NCI-H524 (cell line): ENCODE measurements at places on chromosomes 4 and X.

DNA sequence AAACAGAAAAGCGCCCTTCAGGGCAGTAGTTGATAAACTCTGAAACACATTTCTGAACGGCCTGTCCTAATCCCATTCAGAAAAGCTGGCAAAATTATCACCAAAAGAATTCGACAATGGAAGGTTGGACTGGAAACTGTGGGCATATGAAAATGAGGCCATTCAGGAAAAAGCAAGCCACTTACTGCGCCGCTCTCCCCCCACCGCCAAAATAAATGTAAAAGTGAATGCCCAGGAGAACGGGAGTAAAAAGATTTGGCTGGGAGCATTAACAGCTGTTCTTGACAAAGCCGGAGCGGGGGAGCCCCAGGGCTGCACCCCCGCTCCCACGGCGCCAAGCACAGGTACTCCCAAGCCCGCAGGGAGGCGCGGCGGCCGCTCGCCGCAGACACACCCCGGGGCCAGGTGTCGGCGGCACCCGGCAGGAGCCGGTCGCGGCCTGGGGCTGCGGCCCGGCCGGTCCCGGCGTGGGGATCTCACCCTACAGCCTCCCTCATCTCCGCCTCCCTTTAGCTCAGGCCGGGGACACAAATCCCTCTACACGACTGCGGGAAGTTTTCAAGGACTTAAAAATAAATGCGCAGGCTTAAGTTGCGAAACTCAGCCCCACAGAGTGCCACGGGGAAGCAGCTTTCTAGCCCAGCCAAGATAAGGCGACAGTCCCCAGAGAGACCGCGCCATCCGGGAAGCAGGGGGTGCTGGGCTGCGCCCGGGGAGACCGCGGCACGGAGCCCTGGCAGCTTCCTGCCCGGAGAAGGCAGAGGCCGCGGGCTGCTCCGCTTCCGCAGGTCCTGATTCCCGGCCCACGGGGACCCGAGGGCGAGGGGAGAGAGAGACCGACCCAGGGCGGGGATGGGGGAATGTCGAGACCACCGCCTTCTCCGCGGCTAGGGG lies 593 bp downstream of the SH3RF1 start:
- peak; percentile 36 for DNase-seq

GRCh38 chr4:136754810-136755530 lies 777.3 kb downstream of the PCDH18 start:
- no peak for DNase-seq

- no peak for DNase-seq
Observed at GRCh38 chr4:55466001-55466400, 70.2 kb downstream of the TMEM165 start.

GRCh38 chrX:103789004-103789403 lies 12.4 kb downstream of the PLP1 start:
- DNase-seq: no peak

DNA sequence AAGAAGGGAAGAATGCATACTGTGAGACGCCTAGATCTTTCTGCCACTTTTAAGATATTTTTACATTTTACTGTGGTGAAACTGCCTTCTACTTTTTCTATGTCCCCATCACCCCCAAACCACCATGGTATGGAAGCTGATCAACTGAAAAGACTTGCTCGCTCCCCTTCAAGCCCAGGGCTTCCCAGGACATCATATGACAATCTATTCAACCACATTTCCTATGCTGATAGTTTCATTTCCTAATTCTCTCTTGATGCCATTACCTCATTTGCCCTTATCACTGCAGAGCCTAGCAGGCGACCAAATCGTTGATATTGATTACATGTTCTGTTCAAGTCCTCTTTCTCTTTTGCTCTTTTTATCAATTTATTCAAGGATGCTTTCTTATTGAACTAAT lies 40.1 kb upstream of the KLHL34 start:
- DNase-seq: no peak

GRCh38 chrX:107597791-107598190 lies 30.5 kb upstream of the PRPS1 start:
- no peak for DNase-seq

DNA sequence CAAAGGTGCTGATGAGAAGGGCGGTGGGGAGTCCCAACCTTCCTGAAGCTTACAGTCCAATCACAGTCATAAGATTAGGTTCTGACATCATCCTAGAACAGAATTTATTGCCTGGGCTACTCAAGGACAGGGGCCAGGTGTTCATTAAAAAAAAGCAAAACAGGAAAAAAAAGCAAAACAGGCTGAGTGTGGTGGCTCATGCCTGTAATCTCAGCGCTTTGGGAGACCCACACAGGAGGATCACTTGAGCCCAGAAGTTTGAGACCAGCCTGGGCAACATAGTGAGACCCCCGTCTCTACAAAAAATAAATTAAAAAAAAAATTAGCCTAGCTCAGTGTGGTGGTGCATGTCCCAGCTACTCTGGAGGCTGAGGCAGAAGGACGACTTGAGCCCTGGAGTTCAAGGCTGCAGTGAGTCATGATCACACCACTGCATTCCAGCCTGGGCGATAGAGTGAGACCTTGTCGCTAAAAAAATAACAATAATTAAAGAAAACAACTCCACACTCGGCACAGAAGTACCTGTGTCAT lies 3.0 kb downstream of the RAB9A start:
- peak; percentile 12 for DNase-seq

DNA sequence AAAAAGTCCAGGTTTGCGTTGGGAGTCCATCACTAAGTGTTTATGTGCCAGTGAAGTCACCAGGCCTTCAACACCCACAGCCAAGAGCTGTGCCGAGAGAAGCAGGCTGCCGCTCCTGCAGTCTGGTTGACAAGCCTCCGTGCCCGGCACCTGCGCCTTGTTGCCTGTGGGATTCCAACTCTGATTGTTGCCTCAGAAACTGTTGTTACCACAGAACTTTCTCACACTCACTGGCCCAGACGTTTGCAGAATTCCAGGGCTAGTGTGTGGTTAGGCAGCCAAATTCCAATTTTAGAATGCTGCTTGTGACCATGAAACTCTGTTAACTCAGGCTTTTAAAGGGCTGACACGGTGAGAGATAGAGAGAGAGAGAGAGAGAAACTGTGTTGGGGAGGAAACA lies 119.5 kb upstream of the LIMCH1 start:
- no peak for DNase-seq

GRCh38 chr4:67700116-67700737 lies 728 bp downstream of the UBA6 start:
- DNase-seq: peak; percentile 47

- no peak for DNase-seq
Observed at GRCh38 chrX:101290957-101291603, at the start of gene TAF7L. TSS of gene TAF7L (minus strand) at chrX:101291334. CDS start at chrX:101287543, 3,791 bp downstream.

GRCh38 chrX:20668550-20668949 lies 401.8 kb upstream of the RPS6KA3 start:
- no peak for DNase-seq

GRCh38 chrX:142576615-142577014 lies 371.5 kb upstream of the MAGEC2 start:
- DNase-seq: no peak

DNA sequence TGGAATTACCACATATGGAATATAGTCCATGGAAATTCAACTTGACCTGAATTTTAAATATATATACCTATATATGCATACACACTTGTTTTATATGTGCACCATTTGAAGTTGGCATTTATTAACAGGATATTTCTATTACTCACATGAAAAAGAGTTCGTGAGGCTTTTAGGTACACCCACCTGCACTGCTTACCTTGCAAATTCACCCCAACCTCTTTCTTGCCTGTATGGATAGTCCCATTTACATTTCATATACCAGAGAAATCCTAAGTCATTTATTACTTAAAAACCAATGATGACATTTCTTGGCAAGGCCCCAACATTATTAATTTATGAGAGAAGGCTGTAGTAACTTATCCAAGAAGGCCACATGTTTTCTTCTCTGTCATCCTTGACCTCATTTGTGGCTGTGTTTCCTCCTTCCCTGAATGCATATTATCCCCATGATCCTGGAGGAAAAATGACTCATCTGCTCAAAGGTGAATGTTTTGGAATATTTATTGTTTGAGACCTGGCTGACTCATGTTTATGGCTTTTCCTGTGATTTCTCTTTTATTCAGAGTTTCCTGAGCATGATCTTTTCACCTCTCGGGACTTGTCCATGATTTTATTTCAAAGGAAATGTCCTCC lies 62.2 kb upstream of the FAM241A start:
- DNase-seq: no peak

DNA sequence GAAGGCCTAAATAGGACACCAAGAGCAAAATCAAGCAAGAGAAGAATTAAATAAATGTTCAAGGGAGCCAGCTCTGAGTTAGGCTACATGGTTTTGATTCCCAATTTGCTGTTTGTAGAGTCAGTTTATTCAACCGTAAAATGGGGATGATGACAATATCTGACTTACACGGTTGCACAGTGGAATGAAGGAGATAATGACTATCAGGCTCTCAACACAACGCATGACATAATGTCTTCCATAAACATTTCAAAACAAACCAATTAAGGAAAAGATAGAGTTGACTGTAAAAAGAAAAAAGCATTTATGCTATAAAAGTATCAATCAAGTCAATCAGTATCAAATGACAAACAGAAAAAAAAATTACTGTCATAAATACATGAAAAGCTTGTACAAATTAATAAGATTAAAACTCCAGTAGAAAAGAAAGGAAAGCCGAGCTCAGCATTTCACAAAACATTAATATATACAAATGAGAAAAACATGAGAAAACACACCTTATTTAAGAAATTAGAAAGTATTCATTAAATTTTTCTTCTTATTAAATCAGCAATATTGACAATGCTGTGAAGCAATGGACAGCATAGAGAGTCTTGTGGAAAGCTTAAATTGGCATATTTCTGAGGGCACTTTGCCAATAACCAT lies 179.0 kb downstream of the SCFD2 start:
- no peak for DNase-seq

GRCh38 chr4:57168982-57169381 lies 58.8 kb upstream of the IGFBP7 start:
- no peak for DNase-seq

DNA sequence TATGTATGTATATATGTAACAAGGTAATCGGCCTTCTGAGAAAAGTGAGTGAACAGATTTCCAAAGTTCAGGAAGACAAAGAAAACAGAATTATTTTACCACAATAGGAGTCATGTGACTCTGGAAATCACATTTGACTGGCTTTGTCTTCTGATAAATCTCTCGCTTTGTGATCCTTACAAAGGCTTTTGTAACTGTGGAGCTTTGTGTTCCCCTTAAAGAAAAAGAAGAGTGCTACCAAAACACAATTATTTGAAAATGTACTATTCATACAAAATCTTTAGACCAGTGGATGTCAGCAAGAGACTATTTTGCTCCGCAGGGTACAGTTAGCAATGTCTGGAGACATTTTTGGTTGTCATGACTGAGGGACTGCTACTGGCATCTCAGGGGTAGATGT lies 238.8 kb downstream of the LDB2 start:
- no peak for DNase-seq

DNA sequence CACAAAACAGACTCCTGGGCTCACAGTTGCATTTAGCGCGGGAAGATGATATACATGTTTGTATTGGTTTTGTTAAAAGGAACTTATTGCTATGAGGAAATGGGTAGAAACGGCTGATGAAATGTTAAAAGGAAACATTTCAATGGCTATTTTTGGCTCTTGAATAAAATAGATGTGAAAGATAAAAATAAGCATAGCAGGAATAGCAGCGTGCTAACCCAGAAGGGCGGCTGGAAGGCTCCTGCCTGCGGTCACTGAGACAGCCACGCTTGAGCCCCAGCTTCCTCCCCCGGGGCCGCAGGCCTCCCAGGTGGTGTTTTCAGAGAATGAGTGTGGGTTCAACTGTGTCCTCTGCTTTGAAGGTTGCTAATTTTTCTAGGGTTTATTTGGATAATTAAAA lies 35.0 kb upstream of the CLCN4 start:
- no peak for DNase-seq

- no peak for DNase-seq
Observed at GRCh38 chrX:7334253-7334935, 186.4 kb upstream of the PUDP start.

GRCh38 chr4:7414736-7415510 lies 19.8 kb downstream of the PSAPL1 start:
- no peak for DNase-seq

GRCh38 chr4:48134081-48134480 lies at the start of gene TXK:
TSS of gene TXK (minus strand) at chr4:48134250. CDS start at chr4:48134170, 80 bp downstream.
- DNase-seq: no peak

DNA sequence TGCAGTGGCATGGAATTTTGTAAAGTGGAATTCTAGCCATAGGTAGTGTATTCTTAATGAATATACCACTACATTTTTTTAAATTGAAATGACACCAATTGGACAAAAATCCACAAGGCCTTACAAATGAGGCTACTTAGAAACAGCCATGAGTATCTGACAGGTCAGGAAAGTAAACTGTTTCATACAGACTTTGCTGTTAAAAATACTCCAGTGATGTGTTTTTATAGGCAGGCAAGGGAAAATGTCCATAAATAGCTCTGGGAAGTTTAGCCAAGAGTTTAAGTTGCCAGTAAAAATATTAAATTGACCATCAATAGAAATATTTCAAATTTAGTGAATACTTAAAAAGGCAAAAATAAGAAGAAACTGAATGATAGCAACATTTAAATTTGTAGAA lies 41.8 kb upstream of the PDLIM5 start:
- no peak for DNase-seq

DNA sequence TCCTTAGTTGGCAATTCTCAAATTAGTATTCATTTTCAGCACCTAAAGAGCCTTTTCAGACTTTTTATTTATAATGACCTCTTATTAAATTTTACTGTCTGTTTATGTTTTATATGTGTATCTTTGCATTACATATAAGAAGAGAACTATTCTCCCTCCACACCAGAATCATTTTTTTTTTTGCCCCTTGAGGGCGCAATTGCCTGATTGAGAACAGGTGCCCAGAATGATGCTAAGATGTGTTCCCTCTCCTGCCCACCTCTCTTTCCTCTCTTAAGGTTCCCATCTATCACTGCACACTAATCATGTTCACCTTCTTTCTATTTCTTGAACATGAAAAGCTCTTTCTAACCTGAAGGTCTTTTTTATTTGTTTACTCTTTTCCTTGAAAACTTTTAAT lies 44.2 kb upstream of the ADAM29 start:
- peak; percentile 48 for DNase-seq

- no peak for DNase-seq
Observed at GRCh38 chr4:132863619-132864018, 285.5 kb upstream of the PCDH10 start.

DNA sequence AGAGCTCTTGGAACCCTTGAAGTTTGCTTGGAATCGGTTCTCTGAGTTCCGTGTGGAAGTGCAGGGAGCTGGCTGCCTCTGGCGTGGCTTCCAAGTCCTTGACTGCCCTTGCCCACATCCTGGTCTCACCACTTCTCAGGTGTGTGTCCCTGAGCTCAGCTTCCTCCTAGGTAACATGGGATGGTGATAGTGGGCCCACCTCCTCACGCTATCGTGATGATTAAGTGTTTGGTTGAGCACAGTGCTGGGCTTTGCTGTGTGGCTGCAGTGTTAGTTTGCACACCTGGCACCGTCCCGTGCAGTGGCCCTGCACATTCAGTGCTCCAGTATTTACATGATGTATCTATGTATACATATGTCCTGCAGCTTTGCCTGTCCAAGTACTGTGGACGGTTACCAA lies 81.5 kb downstream of the CLDN34 start:
- DNase-seq: no peak

DNA sequence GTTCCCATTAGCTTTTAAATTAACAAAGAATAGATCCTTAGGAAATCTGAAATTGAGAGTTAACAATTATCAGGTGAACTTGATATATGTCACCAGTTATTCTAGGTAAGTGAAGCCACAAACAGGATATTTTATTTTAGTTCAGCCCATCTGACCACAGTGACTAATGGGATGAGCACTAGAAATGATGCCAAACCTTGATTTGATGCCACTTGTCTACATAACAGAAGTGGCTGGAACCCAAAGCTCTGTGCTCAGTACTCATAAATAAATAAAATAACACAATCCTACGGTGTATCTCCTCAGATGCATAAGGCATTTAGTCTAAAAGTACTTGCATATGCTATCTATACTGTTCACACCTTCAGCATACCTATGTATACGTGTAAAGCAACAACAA lies 12.2 kb downstream of the SLITRK4 start:
- no peak for DNase-seq
